AG08395 (cell line): ENCODE measurements at places on chromosomes 2 and 18.

DNA sequence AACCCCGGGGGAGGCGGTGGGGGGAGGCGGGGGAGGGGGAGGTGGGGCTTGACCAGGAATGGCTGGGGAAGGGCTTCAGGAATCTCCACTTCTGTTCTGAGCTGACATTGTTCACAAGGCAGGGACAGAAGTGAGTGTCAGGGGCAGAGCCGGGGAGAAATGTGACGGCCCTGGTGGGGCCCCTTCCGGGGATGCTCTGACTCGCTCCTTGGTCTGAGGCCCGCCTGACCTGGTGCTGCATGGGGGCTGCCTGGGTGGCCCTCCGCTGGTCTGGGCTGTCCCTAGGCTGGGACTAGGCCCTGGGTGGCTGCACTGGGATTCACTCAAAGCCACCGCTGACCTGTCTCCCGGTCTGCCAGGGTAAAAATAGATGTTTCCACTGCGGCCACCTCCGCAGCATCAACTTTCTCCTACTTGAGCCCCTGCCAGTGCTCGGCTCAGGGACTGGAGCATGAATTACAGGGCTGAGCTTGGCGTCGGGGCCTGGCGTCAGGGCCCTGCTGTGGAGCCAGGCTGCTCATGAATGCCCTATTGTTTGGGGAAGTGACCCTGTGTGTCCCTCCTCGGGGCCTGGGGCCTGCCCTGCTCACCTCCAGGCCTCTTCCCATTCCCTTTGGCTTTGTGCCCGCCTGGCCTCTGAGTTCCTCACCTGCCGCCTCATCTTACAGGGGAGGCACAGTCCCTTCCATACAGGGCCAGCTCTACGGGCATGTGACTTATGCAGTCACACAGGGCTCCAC lies 247.5 kb downstream of the DYSF start:
- DNase-seq, result peak; percentile 57

DNA sequence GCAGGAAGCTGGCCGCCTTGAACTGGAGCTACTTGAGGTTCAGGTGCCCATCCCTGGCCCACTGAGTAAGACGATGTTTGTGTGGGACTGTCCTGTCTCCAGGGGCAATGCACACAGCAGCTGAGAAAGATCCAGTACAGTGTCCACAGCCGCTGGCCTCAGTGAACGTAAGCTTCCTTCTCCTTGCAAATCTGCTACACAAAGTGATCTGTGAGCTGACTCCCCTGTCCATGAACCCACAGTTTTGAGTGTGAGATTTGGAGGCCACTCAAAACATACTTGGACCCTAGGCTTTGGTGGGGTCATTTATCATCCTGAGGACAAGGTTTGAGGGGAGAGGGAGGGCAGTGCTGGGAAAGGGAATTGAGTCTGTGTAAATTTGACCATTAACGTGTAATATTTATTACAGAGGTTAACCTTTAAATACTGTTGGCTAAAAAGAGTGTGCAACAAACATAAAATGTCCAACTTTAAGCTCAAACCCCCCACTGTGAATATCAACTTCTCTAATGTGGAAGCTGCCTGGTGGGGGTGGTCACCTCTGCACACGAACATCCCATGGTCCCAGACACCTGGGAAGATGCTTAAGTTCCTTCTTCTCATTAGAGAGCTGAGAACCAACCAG lies 4.9 kb upstream of the CYS1 start:
- no peak for DNase-seq

- no peak for DNase-seq
Observed at GRCh38 chr18:76756531-76757253, 65.7 kb upstream of the ZNF236 start.

GRCh38 chr2:190766174-190766572 lies 114.4 kb upstream of the GLS start:
- DNase-seq, result no peak

- no peak for DNase-seq
Observed at GRCh38 chr18:79413426-79413825, 17.7 kb downstream of the NFATC1 start.

- DNase-seq, result peak; percentile 47
Observed at GRCh38 chr2:99880148-99880963, 262.0 kb downstream of the AFF3 start.

- DNase-seq, result no peak
Observed at GRCh38 chr18:68533641-68534040, 181.3 kb downstream of the TMX3 start.

DNA sequence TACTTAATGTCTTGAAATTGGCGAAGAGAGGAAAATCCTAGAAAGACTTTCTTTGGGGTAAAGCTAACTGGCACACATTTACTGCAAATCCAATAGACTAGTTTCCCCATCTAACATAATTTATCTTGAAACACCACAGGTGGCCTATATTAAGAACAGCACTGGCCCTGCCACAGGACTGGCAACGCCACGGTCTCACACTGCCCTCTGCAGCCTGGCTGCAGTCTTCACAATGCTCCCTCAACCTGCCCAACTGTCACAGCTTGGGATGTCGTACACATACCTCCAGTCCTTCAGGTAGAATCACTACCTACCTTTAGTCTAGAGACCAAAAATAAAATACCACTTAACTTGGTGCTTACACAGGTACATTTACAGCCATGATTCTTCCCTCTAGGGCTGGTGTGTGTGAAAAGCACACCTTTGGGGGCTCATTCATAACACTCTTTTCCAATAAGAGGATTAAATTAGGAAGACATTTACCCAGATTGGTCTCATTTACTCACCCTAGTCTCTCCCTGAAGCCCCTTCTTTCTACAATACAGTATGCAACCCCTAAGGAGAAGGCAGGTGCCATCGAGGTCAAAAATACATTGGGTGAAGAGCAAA lies 222.2 kb downstream of the C1D start:
- DNase-seq, result peak; percentile 72
